ENCODE measurements at places on chromosomes 12 and 14.
A peak's percentile ranks its signal among the peaks of the same experiment; 100 is the strongest.

DNA sequence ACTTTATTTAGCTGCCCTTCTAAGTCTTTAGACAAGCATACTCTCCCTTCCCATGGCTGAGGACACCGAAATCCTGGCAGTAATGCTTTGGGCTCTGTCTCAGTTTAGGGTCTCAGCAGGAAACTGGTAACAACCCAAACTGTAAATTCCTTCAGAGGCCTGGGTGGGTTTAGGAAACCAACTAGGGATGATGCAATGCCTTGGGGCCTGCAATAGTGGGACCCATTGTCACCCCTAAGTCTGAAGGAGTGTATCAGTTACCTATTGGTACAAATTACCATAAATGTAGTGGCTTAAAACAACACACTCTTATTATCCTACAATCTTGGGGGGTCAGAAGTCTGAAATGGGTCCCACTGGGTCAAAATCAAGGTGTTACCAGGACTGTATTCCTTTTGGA is 36.0 kb downstream of the DHRS2 start:
- DNase-seq = no peak

DNA sequence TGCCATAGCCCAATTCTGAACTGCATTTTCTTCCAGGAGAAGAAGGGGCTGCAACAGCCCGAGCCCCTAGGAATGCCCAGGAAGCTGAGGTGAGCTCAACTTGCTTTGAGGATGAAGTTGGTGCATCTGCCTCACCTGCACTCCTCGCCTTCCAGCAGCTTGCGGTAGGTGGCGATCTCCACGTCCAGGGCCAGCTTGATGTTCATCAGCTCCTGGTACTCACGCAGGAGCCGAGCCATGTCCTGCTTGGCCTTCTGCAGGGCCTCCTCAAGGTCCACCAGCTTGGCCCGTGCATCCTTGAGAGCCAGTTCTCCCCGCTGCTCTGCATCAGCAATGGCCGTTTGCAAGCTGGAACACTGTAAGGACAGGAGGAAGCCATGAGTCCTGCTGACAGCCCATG is 6.0 kb downstream of the KRT75 start:
- DNase-seq = no peak

GRCh38 chr14:71246539-71246938 is 339.3 kb downstream of the PCNX1 start:
- DNase-seq = no peak

GRCh38 chr14:96631030-96631429 is 128.8 kb downstream of the PAPOLA start:
- DNase-seq = no peak

- no peak for DNase-seq
These were observed 164.4 kb upstream of the GSC start for GRCh38 chr14:94934276-94934810.

GRCh38 chr14:20415782-20416206 is 2.5 kb upstream of the TEP1 start:
- DNase-seq = no peak

DNA sequence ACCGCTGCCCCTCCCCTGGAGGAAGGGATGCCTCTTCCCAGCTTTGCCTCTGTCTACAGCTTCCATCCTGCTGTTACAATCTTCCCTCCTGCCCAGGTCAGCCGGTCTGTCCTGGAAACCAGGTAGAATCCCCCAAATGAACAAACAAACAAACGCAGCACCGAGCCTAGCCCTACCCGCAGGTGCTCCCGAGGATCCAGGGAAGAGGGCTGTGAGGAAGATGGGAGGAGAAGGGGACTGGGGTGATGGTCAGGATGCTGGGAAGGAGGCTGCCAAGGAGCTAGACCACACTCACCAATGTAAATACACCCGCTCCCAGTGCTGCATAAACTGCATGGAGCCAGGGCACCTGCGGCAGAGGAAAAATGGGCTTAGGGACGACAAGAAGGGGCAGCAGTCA is 16.6 kb downstream of the FAIM2 start:
- DNase-seq = no peak

GRCh38 chr12:120719496-120720233 is 6.0 kb upstream of the ACADS start:
- no peak for DNase-seq

DNA sequence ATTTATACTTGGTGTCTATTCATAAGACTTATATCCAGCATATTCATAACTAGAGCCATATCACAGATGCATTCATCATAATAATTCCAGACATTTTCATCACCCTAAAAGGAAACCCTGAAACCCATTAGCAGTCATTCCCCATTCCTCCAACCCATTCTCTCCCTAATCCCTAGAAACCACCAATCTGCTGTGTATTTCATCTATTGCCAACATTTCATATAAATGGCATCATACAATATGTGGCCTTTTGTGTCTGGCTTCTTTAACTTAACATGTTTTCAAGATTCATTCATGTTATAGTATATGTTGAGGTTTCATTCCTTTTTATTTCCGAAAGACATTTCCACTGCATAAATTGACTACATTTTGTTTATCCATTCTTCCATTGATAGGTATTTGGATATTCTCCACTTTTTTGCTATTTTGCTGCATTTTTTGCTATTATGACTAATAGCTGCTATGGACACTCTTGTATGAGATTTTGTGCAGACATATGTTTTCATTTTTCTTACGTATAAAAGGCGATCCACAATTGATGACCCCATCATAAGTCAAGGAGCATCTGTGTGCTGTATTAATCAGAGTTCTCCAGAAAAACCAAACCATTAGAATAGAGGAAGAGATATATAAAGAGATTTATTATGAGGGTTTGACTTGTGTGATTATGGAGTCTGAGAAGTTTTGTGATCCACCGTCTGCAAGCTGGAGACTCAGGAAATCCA is 5.1 kb upstream of the OAS2 start:
- no peak for DNase-seq

DNA sequence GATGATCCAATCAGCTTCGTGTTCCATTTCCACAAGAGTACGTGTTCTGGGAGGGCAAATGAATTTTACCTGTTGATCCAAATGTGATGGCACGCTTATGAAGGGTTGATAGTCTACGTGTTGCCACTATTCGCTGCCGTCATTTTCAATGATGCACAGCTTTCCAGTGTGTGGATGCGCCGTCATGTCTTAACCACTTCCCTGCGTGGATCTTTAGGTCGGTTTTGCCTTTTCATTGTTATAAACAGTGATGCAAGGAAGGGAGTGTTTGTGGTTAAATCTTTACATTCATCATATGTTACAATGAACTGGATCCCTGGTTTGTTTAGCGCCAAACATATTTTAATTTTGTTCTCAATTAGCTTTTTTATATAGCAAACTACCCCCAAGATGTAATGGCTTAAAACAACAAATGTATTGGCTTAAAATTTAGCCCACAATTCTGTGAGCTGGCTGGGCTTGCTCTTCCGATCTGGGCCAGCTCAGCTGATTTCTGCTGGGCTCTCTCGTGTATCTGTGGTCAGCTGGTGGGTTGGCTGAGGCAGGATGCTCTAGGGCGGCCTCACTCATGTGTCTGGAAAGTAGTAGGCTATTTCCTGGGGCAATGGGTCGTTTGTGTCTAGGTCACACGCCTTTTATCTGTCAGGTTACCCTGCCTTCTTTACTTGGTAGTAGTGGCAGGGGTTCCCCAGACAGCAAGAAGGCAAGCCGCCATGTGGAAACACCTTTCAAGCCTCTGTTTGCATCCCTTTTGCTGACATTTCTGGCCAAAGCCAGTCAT is 176.7 kb downstream of the CRADD start:
- no peak for DNase-seq

- peak; percentile 65 for DNase-seq
These were observed at the start of gene CDKL1 for GRCh38 chr14:50396631-50397389. CDKL1 (minus strand) TSS chr14:50396881; CDS start chr14:50395868, 1,013 bp downstream.

DNA sequence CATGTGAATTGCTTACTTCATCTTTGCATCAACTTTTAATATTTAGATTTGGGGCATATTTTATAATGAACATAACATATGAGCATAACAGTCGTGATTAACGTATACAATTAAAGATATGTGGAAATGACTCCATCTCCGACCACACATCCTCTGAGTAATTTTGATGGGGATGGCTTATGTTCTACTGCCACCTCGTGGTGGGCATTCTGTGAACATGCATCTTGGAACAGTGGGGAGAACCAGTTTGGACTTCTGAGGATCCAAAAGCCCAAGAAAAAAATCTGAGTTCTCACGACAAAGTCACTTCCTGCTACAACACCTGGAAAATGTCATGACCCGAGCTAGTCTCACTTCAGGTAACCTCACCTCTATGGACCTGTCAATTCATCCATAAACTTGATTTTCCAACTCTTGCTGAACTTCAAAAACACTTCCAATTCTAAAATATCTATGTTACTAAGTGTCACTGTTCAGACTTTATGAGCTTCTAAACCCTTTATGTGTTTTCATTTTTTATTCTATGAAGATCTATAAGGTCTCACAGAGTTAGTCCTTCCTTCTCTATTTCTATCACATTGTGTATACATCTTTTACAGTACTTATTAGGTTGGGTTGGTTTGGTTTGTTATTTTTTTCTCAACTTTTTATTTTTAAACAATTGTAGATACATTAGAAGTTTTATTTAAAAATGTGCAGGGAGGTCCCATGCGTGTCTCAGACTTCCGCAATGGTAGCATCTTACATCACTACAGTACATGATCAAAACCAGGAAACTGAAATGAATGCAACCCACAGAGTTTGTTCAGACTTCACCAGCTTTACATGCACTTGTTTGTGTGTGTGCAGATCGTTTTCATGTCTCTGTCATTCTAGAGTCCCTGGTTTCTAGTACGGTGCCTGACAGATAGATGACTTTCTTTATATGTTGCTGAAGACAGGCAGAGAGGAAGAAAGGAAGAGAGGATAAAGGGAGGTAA is 38.2 kb upstream of the STAB2 start:
- peak; percentile 74 for DNase-seq

DNA sequence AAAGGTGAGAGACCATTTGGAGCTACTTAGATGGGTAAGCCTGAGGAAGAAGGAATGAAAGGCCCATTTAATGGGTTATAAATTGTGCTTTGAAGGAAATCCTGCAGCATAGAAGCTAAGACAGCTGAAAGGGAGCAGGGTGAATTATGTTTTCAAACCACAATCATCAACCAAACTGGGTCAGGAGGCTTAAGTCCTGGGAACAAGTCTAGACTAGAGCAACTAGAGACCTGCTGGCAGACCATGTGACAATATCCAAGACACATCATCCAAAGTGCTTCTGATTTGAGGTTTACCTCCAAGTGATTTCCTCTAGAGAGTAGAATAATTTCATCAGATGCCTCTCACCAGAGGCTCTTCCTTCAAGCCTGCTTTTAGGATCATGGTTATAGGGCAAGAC is 53.7 kb downstream of the MAP3K9 start:
- no peak for DNase-seq

DNA sequence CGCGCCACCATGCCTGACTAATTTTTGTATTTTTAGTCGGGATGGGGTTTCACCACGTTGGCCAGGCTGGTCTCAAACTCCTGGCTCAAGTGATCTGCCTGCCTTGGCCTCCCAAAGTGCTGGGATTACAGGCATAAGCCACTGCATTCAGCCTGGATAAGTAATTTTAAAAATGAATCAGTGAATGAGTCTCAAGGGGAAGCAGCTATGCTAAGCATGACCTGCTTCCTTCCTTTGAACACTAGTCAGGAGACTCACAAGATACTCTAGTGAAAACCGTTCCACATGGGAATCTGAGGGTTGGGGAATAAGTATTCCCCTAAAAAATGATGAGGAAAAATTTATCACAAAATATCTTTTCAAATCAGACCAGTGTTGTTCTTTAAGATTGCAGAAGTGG is 10.7 kb upstream of the FAM234B start:
- no peak for DNase-seq

DNA sequence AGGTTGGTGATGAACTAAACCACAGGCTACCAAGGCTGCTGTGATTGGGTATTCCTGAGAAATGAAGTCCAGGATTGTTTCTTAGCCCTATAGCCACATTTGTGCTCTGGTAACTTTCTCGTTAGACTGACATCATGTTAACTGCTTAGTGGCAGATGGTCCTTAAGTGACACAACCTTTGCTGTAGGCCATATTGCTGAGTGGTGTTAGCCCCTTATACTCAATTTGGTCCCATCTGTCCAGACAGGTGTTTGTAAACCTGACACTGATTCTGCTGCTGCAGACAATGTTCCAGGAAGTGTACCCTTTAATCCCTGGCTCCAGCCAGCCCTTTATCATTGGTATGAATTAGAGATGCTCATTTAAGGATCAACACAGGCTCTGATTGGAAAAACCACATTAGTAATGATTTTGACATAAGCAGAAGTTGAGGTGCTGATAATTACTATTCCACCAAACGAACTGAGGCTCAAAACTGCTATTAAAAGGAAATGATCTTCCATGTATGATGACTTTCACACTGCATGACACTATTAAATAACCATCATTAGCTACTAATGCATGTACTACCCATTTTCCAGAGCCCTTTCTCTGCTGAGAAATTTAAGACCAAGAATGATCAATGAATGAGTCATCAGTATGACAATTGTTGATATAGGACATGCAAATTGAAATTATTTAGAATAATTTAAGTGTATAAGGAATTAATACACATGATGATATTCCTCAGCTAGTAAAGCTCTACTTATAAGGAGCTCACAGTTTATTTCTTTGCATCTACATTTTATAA is 3.6 kb upstream of the SSTR1 start:
- DNase-seq = no peak

GRCh38 chr12:12718853-12719252 is 1.7 kb downstream of the CDKN1B start:
- no peak for DNase-seq

GRCh38 chr12:109944561-109945359 is 44.7 kb downstream of the TCHP start:
- DNase-seq = peak; percentile 26

DNA sequence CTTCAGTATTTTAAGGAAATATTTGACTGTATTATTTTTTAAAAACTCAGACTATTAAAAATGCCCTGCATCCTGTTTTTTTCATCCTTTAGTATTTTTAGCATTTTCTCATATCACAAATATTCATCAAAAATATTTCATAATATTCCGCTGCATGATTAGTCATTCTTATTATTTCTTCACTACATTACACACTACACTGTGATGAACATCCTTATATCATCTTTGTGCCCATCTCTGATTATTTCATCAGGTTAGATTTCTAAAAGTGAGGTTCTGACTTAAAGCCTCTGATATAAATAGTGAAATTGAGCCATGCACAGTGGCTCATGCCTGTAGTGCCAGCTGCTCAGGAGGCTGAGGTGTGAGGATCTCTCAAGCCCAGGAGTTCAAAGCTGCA is 8.1 kb downstream of the COCH start:
- no peak for DNase-seq

- DNase-seq = no peak
These were observed 245.6 kb upstream of the NPAS3 start for GRCh38 chr14:32693114-32693513.

DNA sequence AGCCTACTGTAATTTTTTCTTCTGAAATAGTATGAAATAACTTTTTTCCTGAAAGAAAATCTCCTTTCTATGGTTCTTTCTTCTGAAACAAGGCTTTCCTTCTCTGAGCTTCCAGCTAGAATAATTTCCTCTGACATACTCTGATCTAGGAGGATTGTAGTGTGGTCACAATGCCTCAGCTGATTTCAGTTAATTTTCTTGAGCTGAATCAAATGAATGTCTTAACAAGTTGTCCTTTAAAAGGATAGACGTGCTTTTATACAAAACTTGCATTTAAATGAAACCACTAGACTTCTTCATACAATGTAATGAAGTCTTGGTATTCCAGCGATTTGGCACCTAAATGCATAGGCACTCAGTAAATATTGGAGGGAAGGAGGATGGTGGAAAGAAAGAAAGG is 94.4 kb downstream of the BICD1 start:
- no peak for DNase-seq
